Cardiac fibroblast (primary cell): ENCODE measurements at places on chromosomes 1 and 21.

- DNase-seq = no peak
Measured at GRCh38 chr1:246790364-246790763, 66.2 kb downstream of the SCCPDH start.

DNA sequence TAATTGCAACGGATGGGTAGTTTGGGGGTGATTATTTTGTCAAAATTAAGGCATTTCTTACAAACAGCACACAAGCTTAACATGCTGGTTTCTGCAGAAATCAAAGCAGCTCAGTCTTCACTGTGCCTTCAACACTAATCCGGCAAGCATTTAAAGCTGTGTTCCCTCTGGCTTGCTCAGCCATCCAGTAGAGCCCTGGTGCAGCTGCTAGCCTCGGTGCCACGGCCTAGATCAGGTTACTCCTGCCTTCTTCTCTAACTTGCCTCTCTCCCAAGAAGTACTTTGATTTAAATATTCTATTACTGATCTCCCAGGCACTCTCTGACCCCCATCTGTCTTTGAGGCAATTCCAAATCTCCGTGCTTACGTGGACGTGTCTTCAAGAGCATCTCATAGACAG is 85.6 kb downstream of the GREM2 start:
- DNase-seq = no peak

GRCh38 chr1:201404055-201404454 is 4.9 kb upstream of the LAD1 start:
- no peak for DNase-seq

GRCh38 chr1:236103646-236104218 is 38.6 kb upstream of the GPR137B start:
- DNase-seq = peak; percentile 70

GRCh38 chr1:33271666-33272505 is 15.6 kb downstream of the ZNF362 start:
- no peak for DNase-seq

DNA sequence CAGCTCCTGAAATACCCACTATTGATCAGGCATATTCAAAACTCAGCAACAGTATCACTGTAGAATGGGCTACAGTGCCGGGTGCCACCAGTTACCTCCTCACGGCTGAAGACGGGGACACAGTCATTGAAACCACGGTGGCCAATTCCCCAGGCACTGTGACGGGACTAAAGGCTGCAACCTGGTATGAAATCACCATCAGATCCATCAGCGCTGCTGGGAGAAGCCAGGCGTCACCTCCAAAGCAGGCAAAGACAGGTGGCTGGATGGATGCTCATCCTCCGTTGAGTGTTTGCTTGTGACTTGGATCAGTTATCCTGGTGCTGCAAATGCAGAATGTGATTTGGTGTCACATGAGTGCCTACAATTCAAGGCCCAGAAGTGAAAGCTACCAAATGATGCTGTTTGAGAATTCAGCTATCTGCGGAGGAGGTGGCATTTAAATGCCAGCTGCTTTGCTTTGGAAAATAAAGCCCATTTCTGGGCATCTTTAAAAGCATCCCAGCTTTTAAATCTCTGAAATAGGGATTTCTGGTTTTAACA is 5.1 kb downstream of the FNDC7 start:
- no peak for DNase-seq

- DNase-seq = peak; percentile 39
Measured at GRCh38 chr1:109181085-109181806, 32.5 kb upstream of the SARS1 start.

DNA sequence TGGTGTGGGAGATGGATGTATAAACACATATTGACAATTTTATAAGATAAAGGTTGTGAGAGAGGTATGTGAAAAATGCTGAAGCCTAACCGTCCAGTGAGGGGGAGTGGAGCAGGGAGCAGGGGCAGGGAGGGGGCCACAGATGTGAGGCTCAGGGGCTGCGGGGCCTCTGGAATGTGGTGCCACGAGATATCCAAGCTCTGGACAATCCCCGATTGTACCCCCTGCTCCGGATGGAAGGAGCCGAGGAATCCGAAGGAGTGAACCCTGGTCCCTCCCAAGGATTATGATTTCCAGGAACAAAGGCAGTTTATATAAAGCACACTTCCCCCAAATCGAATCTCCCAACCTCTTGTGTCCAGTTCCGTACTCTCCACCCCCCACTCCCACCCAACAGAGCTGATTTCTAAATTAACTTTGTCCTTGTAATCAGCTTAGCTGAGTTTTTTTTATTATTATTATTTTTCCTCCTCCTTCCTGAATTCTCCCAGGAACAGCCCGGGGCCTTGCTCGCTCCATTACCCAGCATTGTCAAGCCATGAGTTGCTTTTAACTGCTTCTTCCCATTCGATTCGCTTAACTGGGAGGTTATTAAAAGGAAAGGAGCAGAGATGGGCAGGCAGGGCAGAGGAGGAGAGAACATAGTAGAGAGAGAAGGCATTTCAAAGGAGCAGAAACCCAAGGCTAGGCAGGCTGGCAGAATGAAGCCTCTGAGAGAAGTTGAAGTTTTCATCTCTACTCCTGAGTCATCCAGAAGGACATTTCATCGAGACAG is 9.4 kb downstream of the KIRREL1 start:
- no peak for DNase-seq

GRCh38 chr1:203215573-203215972 is 13.9 kb downstream of the CHIT1 start:
- no peak for DNase-seq

DNA sequence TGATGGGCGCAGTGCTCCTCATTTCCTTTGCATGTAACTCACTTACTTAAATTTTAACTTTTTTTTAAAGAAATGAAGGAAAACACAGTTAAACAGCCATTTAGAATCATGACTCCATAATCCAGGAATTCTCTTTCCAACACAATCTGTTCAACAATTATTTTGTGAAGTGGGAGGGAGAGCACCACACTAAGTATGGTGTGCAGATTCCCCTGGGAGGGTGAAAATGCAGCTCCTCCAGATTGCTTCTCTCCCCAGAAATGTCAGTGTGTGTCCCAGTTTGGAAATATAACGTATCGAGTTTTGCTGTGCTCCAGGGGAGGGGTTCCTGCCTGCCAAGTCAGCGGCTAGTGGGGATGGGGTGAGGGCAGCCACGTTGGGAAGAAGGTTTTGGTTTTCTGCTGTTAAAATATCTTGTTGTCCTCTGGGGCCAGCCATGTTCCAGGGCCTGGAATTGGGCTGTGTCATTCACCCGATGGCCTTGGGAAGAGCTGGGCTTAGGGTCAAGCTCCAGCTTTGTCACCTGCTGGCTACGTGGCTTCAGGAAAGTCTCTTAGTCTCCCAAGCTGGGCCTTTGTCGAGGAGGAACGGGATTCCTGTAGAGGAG is 17.3 kb upstream of the DISP3 start:
- DNase-seq = no peak
